ENCODE measurements at places on chromosomes 5 and 9.
A peak's percentile ranks its signal among the peaks of the same experiment; 100 is the strongest.

DNA sequence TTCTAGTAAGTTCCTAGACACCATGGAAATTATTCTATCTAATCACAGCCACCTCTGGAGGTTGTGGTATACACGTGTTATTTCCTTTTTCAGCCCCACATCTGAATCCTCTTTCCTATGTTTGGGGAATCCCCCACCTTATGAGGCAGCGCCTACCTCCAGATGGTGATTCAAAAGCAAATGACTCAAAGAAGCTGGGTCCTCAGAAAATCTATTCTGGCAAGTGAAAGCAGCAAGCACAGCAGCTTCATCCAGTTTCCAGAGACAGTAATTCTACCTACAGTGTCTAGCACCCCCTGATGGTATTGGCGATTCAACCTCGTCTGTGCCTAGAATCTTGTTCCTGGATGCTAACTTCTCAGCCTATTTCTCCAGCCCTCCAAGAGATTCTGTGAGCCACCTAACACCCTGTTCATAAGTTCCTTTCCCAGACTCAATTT lies 43.0 kb downstream of the STRBP start:
- DNase-seq: peak; percentile 18

DNA sequence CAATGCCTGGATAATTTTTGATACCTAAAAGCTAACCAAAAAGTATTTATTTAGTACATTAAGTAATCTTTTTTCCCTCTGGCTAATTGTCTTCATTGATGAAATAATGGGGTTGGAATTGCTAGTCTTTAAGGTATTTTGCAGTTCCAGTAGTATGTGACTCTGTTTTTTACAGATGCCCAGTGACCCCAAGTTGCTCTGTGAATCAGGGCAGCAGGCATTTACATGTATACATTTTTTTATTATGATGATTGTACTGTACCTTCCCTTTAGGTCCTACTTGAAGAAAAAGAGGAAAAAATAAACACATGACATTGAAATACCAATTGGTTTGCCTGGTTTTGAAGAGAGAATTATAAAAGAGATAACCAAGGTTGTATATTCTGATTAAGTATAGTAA lies 385.5 kb downstream of the ADGRV1 start:
- DNase-seq: no peak

GRCh38 chr5:55836191-55836590 lies 15.0 kb upstream of the IL31RA start:
- DNase-seq: no peak

- peak; percentile 33 for DNase-seq
Measured at GRCh38 chr9:35696520-35697215, 6.9 kb upstream of the TPM2 start.

DNA sequence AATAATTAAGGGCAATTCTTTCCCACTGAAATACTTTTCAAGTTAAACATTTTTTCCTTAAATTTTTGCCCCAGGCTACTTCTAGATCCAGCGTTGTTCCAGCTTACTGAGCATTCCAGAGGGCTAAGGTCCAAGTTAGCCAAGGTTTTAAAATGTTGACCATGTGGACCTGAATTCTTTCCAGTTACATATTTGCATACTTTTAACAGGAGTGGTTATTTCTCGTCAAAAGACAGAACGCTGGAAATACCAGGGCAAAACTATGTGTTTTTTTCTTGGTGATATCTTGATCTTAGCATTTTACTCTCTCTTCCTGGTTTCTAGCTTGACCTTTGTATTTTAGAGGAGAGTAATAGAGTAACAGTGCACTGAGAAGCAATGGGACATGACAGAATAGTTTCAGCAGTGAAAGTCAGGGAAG lies 32.8 kb downstream of the TMC1 start:
- no peak for DNase-seq

DNA sequence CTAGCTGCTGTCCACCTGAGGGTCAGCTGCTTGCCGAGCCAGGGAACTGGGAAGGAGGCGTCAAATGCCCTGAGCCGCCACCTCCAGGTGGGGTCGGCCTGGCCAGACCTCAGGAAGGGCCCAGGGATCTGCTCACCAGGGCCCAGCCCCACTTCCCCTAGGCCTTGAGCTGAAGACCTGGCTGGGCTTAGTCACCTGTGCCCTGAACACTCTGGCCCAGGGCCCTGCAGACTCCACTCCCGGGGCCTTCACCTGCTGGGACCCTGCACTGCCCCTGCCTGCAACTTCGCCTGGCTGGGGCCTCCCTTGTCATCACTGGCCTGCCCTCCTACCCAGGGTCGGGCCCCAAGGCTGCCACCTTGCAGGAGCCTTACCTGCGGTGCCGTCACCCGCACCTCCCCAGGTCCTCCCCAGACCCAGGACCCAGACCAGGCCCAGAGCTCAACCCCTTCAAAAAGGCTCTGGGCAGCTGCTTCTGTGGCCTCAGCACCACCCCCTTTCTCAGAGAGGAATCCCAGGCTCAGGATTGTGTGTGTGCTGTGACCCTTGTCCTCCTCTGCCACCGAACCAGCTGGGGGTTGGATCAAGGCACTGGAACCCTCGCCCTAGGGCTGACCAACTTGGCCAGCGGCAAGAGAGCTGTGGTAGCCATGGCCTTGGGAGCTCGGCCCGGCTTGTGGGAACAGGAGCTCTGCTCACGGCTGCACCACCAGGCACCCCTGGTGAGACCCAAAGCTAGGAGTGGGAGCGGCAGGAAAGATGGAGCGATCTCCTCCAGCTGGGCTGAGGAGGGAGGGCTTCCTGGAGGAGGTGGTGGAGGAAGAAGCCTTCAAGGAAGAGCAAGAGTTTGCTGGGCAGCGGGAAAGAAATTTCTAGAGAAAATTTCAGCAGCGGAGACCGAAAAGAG lies 1.2 kb upstream of the NELFB start:
- no peak for DNase-seq

GRCh38 chr9:28808042-28808441 lies 1234.8 kb upstream of the C9orf72 start:
- no peak for DNase-seq

DNA sequence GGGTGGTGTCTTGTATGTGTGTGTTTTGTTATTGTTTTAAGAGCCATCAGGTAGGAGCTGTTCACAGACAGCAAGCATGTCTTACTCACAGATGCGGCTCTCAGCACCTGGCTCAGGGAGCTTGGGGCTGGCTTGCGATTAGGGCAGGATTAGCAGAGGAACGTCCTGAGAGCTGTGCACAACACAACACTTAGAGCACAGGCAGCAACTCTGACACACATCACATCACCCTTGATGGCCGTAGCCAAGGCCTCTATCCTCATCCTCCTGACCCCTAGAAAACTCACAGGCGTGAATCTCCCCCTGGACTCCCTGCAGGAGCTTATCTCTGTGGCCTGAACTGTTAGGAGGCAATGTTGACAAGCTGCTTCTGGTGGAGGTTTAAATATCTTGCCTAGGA lies 7.1 kb upstream of the IL17B start:
- no peak for DNase-seq

GRCh38 chr9:101098392-101098791 lies 69.9 kb downstream of the PLPPR1 start:
- DNase-seq: no peak

DNA sequence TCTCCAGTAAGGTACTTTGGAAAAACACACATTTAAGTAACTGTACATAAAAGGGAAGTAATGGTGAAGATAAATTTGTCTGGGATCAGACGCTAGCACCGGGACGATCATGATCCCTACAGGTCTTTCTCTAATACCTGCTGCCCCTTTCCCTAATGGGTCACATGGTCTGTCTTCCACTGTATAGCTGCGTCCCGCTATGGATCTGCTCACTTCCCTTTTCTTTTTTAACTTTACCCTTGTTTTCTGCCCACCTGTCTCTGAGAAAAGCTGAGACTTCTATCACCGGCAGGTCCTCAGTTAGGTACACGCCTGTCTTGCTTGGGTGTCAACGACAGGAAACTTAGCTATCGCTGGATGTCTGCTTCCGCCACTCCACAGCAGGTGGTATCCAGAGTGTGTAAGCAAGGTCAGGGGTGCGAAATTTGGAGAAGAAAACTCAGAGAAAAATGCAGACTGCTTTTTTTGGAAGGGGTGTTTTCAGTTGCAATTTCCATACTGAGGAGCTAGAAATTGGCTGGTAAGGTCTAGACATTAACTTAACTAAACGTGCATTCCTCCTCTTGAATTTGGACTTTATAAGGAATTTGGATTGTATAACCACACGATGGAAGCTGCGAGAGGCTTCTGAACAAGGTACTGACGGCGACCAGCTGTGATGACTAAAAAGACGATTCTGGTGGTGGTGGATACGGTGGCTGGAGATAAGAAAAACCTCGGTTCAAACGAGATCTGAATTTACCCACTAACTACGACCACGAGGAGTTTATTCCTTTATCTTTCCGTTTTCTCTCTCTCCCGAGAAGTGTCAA lies 1.1 kb upstream of the ICE1 start:
- no peak for DNase-seq

DNA sequence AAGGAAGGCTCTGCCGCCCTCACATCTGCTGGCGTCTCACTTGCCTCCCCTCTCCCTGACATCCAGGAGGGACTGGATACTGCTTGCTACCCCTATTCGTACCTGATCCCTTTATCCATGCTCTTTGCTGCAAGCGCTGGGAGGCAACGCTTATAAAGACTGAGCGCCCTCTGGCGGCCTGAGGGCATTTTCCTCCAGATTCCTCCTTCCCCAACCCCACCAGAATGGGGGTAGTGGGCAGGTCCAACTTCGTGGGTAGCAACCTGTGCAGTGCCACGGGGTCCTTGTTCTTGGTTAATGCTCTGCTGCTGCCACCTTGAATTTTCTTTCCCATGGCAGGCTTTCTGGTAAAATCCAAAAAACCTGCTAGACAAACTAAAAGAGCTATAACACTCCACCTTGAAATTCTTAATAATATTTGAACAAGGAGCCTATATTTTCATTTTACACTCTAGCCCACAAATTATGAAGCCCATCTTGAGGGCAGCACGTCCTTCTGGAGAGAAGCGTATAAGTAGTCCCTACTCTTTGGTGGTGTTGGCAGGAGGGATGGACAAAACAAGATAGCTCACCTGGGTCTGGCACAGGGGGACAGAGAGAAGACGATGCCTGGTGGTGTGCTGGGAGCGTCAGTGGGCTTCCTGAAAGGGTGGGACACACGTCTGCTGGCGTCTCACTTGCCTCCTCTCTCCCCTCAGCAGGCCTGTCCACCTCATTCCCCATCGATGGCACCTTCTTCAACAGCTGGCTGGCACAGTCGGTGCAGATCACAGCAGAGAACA lies 52.5 kb downstream of the JADE2 start:
- DNase-seq: peak; percentile 45

GRCh38 chr5:149488645-149489306 lies 62.5 kb downstream of the CSNK1A1 start:
- no peak for DNase-seq

DNA sequence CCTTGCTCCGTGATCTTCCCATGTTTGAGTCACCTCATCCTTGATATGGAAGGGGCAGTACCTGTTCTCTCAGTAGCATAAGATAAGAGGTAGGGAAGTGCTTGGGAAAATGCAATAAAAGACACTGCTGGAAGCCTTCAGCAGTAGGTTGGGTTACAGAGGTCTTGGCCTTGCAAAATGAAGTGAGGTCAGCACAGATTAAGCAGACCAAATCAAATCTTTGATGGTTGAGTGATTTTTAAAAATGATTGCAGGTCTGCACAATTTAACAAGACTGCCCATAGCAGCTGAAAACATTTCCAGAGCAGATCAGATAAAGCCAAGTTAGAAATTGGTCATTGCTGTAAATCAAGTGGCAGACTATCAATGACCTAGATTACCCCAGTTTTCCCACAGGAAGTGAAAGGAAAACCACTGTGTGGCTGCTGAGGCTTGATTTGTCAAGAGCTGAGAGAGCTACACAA lies 32.9 kb downstream of the PALM2AKAP2 start:
- no peak for DNase-seq

GRCh38 chr5:168916266-168916665 lies 337.1 kb upstream of the PANK3 start:
- DNase-seq: no peak

DNA sequence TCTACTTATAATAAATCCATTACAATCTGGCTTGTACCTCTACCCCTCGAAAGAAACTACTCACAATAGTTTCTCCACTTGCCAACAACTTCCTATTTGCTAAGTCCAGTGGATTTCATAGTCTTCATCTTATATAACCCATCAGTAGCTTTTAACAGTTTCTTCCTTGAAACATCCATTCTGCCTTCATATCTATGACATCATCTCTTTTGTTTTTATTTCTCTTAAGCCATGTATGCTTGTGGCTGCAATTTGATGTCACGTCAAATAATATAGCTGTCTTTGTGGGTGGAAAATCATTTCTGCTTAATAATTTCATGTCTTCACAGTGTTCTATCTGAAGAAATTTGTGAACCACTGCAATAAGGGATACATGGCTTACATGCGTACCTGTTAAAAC lies 77.5 kb upstream of the GRHPR start:
- no peak for DNase-seq

DNA sequence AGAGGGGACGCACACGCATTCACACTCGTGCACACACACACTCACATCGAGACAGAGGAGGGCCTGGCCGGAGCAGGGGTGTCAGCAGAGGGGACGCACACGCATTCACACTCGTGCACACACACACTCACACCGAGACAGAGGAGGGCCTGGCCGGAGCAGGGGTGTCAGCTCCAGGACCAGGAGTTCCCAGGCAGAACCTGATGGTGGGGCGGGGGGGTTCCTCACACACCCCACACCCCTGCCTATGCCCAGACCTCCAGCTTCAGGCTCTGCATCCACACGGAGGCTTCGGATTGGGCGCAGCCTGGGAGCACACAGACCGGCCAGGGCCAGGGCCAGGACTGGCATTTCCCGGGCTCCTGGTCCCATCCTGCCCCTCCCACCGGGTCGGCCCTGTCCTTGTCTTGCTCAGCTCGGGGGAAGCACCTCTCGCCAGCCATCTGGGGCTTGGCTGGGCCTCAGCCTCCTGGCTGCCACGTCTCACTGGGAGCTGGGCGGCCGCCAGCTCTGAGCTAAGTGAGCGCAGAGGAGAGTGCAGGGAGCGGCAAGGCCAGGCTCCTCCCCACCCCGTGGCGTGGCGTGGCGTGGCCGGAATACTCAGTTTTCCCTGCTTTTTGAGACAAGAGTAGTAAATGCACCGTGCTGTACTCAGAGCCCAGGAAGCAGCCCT lies 31.3 kb downstream of the ADAMTS2 start:
- no peak for DNase-seq

- no peak for DNase-seq
Measured at GRCh38 chr5:138334867-138335447, 3.1 kb upstream of the FAM53C start.

DNA sequence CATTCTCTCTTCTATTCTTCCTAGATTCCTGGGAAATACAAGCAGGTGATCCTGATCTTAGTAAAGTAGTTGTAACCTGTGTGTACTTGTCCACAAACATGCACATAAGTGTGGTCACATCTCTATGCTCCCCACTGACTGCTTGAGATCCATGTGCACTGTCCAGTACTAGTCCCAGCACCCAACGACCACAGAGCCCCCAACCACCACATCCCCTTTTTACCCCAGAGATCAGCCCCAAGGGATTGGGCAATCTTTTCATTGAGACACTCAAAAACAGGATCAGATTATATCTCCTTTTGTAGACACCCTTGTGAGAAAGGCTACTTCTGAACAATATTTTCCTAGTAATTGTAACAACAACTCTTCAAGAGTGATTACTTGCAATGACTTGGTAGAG lies 240.6 kb downstream of the ACTL7B start:
- DNase-seq: no peak

GRCh38 chr9:106403081-106403480 lies 459.9 kb upstream of the ZNF462 start:
- DNase-seq: no peak

- DNase-seq: no peak
Measured at GRCh38 chr9:81893929-81894328, 34.3 kb upstream of the SPATA31D4 start.

Data from stimulated activated CD8-positive, alpha-beta memory T cell treated with anti-CD3 and anti-CD28 coated beads, Interleukin-15, amount 100 ng/mL, for 4 hours (primary cell).